M059J (cell line): ENCODE measurements at places on chromosomes 1 and 21. TPM values are rescaled to one million over a fixed set of nuclear protein-coding genes. Genes with fewer than 3 reads are reported as not detected.

FAM72D gene
- total RNA-seq = 8.3 and 8.6 TPM in 2 replicates

CHRNB2 gene
- total RNA-seq = not detected in 2 replicates

RPS6KC1 gene
- 23.6 and 27.4 TPM in 2 replicates for total RNA-seq

GCSAML gene
- total RNA-seq = 0.42 and 0.84 TPM in 2 replicates

RGS8 gene
- not detected in 2 replicates for total RNA-seq

AK2 gene
- total RNA-seq = 255 and 332 TPM in 2 replicates

USP1 gene
- 59.5 and 68.6 TPM in 2 replicates for total RNA-seq

IFI16 gene
- total RNA-seq = 75.9 and 103 TPM in 2 replicates

RGS13 gene
- total RNA-seq = 0.20 TPM in 1 of 2 replicates, not detected in the other

PBXIP1 gene
- 66.7 and 97.9 TPM in 2 replicates for total RNA-seq

EXO1 gene
- total RNA-seq = 25.0 and 36.8 TPM in 2 replicates

DNA sequence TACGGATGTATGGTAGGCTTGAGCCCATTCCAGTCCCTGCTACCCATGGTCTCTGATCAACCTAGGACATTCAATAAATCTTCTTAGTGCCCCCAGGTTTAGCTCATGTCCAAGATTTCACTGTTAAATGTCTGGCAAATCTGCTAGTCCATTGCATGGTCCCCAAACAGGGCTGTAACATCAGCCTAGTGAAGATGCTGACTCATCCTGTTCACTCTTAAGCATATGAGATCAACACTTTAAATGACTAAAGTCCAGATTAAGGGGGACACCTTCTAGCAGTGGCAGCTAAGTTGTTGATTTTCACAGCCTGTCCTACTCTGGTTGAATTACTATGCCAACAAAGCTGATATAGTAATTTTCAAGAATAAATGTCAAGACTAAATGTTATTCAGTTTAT lies 46.5 kb upstream of the NUF2 start:
- peak; percentile 11 for DNase-seq

DNA sequence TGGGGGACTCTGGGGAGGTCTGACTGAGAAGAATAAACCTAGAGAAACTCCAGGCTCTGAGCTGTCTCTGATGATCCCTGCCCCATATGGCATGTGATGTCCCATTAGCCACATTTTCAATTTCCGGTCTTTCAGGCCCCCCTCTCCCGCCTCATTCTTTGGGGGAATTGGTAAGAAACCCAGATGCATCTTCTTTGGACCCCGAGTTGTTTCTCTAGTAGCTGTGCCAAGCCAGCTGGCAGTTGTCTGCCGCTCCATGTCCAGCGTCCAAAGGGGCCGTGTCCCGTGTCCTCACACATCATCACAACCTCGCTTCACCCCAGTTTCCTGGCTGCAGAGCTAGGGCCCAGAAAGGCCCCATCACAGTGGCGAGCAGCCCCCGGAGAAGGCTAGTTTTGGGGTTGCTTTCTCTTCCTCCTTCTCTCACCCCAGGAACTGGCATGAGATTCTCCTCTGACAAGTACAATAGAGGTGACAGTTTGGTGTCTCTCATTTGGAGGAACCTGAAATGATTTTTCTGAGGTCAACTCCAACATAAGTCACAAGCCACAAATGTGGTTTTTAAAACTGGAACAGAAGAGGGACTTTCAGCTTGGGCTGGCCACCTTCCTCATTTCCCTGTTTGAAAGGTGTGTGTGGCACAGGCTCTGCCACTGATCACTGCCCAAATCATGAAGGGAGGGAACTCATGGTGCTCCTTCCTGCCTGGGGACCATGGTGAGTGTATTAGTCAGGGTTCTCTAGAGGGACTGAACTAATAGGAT lies 6.4 kb upstream of the GPR157 start:
- DNase-seq = no peak

DNA sequence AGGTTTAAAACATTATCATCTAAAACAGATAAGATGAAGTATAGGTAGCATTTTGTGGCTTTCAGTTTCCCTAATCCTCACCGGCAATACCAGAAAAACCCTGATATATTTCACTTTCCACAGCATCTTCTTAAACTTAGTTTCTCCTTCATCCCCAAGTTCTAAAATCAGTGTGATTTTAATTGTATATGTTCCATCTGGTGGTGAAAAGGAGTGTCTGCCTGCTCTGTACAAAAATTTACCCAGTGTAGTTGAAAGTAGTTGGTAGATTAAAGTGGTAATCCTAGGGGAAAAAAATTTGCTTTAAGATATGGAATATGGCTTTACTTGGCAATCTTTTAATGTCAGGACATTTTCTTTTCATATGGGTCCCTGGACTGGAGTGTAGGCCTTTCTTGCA lies 74.3 kb downstream of the CEP350 start:
- no peak for DNase-seq

DNA sequence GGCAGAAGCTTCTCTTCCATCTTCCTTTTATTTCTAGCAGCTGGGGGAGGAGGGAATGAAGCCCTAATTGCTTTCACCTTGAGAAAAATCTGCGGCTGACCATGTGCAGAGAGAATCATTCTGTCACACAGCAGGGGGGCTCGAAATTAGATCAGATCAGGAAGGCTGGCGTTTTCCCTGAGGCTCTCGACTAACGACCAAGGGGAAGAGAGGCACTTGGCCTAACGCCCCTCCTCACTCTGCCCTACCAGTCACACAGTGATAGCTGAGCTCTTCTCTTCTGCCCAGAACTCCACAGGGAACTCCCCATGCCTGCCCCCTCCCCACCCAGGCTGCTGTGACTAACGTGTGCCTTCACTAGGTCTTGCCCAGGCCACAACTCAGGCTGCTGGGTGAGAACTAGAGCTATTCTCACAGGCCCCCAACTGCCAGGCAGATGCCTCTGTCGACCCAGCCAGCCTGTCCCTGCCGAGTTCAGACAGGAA lies 26.5 kb upstream of the KHDRBS1 start:
- DNase-seq = no peak

GRCh38 chr1:15153184-15153841 lies at the start of gene TMEM51:
TMEM51 (plus strand) TSS chr1:15153747; CDS start chr1:15215088, 61,341 bp downstream.
- peak; percentile 75 for DNase-seq

- no peak for DNase-seq
Observed at GRCh38 chr21:14584357-14585095, 38.4 kb upstream of the SAMSN1 start.

- DNase-seq = no peak
Observed at GRCh38 chr1:67264899-67265298, 42.8 kb upstream of the IL12RB2 start.

GRCh38 chr1:203267912-203268311 lies 37.4 kb upstream of the BTG2 start:
- no peak for DNase-seq

- no peak for DNase-seq
Observed at GRCh38 chr1:205714906-205715246, 34.6 kb upstream of the SLC45A3 start.

GRCh38 chr1:6080469-6080868 lies 34.8 kb downstream of the KCNAB2 start:
- DNase-seq = no peak

- no peak for DNase-seq
Observed at GRCh38 chr1:228852024-228852423, 116.7 kb downstream of the RHOU start.

- no peak for DNase-seq
Observed at GRCh38 chr1:112878321-112878720, 77.7 kb downstream of the SLC16A1 start.

DNA sequence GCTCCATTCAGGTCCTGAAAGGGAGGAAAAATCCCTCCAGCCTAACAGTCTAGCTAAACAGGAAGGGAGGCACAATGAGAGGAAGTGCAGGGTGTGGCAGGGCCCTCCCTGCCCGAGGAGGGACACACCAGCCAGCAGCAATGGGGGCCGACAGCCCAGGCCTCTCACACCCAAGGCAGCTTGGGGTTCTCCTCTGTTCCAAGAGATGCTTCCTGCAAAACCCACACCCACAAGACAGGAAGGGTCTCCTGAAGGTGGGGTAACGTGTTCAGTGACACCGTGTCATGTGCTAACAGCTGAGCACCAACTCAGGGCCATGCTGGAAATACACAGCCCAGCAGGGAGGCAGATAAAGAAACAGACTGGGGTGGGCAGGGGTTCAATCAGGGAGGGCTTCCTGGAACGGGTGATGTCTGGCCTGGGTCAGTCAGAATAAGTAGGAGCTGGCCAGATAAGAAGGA lies 10.2 kb downstream of the ECE1 start:
- DNase-seq = no peak

- no peak for DNase-seq
Observed at GRCh38 chr1:10818262-10819197, 22.1 kb upstream of the CASZ1 start.

GRCh38 chr1:212634252-212634651 lies 25.7 kb downstream of the ATF3 start:
- DNase-seq = no peak

DNA sequence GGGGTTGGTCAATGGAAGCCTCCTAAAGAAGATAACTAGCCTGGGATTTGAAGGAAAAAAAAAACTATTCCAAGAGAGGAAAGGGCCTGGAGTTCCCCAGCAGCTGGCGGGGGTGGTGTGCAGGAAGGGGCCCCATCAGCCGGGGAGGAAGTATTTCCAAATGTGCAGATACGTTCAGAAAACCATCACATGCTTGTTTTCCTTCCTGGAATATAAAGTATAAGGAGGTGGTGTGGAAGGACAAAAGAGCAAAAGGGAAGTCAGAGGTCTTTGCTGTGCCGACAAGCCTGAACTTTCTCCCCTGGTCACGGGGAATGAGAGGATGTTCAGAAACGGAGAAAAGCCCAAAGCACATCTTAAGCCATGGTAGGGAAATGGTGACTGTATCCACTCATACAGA lies 72.0 kb upstream of the BACE2 start:
- no peak for DNase-seq

DNA sequence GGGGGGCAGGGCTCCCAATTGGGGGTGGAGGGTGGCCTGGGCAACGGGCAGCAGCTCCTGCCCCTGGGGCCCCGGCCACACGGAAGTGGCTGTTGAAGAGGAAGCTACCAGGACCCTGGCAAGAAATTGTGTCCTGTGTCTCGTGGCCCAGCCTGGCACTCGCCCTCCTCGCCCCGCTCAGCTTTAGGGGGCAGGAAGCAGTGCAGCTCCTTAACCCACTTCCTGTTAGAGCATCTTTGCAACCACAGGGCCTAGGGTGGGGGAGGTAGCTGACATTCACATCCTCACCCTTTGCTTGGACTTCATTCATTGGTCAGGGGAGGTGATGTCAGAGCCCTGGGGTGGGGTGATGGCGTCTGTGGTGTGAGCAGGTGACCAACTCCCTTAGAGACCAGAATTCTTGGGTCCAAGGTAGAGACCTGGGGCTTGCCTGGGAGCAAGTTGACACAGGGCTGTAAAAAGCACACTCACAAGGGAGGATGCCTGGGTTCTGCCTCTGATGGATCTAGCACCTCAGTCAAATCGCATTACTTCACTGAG lies at the start of gene ARHGAP30:
TSS of gene ARHGAP30 (minus strand) at position 161 of the 540 bp plus-strand sequence. CDS start 267 bp downstream, outside the sequence.
- DNase-seq = peak; percentile 14

- DNase-seq = no peak
Observed at GRCh38 chr1:159895836-159896545, 4.0 kb downstream of the CFAP45 start.

DNA sequence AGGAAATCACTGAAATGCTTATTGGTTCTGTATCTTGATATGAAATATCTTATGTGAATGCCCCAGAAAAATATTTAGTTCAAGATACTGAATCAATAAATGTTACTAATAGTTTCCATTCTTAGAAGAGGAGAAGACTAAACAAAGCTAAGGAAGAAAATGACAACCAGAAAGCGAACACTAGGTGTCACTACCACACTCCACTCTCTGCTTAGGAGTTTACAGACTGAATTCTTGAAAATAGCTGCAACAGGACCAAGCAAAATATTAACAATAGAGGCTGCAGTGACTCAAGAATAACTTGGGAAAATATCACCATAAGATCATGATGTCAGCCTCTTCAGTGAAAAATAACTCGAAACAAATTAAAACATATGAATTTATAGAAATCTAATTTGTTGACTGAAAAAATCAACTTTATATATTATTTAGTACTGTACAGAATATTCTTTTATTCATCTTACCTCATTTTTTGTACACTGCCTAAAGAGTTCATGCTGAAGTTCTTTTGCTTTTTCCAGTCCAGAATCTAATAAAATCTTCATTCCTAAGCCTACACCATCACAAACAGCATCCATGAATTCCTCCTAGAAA lies 61.6 kb downstream of the KIF14 start:
- peak; percentile 53 for DNase-seq

DNA sequence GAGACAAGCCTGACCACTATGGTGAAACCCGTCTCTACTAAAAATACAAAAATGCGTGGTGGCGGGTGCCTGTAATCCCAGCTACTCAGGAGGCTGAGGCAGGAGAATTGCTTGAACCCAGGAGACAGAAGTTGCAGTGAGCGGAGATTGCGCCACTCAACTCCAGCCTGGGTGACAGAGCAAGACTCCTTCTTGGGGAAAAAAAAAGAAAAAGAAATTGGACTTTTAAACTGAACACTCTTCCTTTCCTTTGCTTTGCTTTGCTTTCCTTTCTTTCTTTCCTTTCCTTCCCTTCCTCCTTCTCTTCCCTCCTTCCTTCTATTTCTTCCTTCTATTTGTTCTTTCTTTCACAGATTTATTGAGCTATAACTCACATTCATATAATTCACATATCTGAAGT lies 43.3 kb upstream of the PUM1 start:
- DNase-seq = no peak

DNA sequence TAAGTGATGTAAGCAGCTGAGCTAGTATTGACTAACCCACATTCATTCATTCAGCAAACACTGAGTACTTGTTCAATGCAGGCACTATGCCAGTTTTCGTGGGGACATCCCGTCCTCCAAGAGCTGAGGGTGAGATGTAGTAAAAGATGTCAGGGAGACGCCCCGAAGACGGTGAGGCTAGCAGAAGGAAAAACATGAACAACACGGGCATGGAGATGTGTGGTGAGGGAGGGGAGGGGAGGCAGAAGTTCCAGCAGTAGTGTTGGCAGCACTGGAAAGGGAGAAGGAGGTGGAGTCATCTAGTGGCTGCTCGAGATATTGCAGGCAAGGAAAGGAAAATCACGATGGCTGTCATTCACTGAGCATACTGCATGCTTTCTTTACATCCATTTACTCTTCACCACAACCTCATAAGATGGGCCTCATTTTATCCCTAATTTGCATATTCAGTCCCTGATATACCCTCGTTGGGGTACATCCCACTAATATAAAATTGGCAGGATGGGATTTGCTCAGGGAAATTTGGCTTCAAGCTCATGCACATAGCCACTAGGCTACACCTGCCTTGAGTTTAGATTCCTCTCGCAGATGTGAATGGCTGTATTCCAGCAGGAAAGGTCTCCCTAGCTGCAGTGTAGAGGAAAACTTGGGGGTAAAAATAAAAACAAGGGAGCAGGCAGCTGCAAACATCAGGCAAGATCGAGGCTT lies 14.5 kb downstream of the PDZK1IP1 start:
- DNase-seq = peak; percentile 59

- DNase-seq = no peak
Observed at GRCh38 chr1:22184454-22184853, 41.6 kb upstream of the WNT4 start.

- peak; percentile 73 for DNase-seq
Observed at GRCh38 chr1:96521994-96522760, 199.4 kb upstream of the PTBP2 start.

DNA sequence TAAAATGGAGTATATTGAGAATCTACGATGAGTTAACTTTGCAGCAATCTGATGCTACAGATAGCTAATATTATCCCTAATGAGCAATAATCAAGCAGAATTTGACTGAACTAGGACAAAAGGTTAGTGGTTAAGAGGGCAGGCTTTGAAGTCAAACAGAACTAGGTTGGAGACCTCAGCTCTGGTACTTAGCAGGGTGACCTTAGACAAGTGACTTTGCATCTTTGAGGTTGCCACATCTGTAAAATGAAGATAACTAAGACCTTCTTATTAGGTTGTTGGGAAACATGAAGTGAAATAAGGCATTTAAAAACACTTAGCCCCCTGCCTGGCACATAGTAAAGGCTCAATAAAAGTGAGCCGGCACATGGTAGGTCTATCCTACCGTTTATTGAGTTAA lies 4.3 kb upstream of the FUCA1 start:
- no peak for DNase-seq

- DNase-seq = peak; percentile 58
Observed at GRCh38 chr1:112727716-112728115, 12.6 kb upstream of the PPM1J start.
